DMS79 (cell line): ENCODE measurements at places on chromosomes 12 and 14.

- DNase-seq, result peak; percentile 64
Observed at GRCh38 chr14:98364961-98365360, 907.0 kb downstream of the BCL11B start.

GRCh38 chr14:89447182-89447944 is 30.3 kb upstream of the FOXN3 start:
- DNase-seq, result no peak

DNA sequence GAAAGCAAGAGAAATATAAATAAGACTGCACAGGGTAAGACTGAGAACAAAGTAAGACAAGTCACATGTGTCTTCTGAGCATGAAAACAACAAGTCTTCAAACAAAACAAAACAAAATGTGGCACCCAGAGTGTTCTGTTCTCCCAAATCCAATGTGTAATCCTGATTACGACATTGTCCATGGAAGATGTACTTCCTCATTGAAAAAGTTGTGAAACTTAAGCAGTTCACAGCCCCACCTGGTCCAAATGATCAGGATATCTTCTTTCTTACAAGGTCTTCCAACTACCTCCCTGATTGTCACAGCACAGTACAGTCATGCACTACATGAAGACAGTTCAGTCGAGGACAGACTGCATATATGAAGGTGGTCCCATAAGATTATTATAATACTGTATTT is 23.3 kb upstream of the NEK9 start:
- DNase-seq, result no peak

DNA sequence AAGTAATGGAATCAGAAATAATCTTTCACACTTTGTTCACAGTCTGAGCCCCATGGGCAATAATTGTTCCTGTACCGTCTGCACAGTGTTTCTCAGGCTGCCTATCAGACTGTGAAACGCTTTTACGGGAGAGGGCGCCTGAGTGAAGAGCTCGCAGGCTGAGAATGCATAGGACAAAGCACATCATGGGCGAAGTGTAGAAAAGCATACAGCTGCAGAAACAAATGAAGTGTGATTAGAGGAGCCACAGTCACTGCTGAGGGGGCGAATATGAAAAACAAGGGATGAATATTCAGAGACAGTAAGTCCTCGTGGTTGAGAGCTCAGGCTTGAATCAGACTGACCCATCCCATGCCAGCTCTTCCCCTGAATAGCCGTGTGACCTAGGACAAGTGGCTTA is 438.4 kb upstream of the DCN start:
- no peak for DNase-seq

DNA sequence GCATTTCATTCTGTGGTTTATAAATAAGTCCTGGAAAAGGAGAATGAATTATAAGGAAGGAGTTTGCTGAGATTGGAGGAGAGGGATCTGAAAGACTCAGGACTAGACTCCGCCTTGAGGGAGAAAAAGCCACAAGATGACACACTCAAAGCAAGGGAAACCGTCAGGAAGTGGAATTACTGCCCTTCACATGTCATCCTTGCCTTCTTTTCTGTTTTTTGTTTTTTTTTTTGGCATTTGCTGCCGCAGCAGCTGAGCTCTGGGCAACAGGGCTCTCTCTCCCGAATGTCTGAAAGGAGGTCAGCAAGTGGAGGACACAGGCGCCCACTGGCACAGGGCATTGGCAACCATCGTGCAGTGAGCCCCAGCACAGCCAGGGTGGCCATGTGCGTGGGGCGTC is 344.9 kb downstream of the DPF3 start:
- no peak for DNase-seq

GRCh38 chr14:93329965-93330608 is 2.7 kb downstream of the BTBD7 start:
- DNase-seq, result no peak

DNA sequence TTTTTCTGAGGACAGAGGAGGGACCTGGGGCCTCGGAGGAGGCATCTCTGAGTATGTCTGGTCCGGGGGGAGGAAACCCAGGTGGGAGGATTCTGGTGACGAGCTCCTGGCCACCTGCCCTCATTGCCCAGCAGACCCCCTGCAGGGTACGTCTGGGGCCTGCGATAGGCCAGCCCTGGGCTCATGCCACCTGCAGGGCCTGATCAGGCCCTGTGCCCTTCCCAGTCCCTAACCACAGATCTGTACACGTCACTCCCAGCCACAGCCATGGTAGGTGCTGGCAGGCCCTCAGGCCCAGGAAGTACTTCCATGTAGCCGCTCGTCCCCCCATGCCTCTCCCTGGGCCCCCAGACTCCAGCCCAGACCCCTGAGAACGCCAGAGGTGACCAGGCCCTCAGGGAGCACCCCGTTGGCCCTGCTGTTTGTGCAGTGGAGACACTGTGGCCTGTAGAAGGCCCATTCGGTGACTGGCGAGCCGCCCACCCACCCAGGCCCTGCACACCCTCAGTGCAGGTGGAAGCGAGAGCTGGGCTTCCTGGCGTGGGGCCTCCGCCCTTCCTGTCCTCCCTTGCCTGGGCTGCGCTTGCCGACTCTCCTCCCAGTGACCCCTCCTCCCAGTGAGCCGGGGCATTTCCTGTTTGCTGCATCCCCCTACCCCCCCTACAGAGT is 5.7 kb downstream of the INF2 start:
- DNase-seq, result peak; percentile 55

- DNase-seq, result no peak
Observed at GRCh38 chr14:94992046-94992445, 165.3 kb downstream of the DICER1 start.

GRCh38 chr12:52271158-52271557 is 3.3 kb upstream of the KRT86 start:
- DNase-seq, result no peak

- DNase-seq, result no peak
Observed at GRCh38 chr12:2017546-2018337, 13.5 kb upstream of the DCP1B start.

GRCh38 chr12:57795354-57795753 is 12.8 kb downstream of the TSFM start:
- DNase-seq, result no peak

DNA sequence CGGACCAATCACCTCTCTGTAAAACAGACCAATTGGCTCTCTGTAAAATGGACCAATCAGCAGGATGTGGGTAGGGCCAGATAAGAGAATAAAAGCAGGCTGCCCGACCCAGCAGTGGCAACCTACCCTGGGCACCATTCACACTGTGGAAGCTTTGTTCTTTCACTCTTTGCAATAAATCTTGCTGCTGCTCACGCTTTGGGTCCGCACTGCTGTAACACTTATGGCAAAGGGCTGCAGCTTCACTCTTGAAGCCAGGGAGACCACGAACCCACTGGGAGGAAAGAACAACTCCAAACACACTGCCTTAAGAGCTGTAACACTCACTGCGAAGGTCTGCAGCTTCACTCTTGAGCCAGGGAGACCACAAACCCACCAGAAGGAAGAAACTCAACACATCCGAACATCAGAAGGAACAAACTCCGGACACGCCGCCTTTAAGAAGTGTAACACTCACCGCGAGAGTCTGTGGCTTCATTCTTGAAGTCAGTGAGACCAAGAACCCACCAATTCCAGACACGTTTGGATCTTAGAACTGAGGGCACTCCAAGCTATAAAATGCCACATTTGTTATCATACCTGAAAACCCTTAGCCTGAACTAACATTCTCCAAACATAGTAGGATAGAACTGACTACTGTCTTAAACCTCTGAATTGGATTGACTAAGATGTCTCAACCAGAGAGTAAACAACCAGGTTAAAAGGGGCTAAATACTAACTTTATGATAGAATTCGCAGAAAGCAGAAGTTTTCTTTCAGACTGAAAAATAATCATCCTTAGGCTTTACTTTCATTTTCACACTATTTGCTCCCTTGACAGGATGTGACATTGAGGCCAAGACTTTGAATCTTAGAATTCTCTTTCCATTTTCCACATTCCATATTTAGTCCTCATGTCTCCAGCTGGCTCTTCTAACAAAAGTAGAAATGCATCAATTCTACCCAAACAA is 33.6 kb downstream of the CDKL1 start:
- DNase-seq, result no peak

DNA sequence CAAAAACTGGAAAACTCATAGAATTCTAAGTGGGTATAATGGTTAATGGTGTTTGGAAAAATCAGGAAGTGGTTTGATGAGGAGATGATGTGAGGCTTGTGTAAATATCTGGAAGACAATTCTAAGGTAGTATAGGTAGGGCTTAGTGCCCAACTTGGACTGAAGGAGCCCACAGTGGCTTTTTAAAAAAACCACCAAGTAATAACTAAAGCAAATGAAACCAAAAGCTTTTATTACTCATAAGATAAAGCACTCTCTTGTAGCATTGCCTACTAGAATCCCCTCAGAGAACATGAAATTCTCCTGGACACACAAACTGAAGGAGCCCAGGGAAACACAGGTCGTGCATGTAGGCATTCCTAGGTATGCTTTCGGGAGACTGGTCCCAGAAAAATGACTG is 324.5 kb downstream of the NELL2 start:
- no peak for DNase-seq

DNA sequence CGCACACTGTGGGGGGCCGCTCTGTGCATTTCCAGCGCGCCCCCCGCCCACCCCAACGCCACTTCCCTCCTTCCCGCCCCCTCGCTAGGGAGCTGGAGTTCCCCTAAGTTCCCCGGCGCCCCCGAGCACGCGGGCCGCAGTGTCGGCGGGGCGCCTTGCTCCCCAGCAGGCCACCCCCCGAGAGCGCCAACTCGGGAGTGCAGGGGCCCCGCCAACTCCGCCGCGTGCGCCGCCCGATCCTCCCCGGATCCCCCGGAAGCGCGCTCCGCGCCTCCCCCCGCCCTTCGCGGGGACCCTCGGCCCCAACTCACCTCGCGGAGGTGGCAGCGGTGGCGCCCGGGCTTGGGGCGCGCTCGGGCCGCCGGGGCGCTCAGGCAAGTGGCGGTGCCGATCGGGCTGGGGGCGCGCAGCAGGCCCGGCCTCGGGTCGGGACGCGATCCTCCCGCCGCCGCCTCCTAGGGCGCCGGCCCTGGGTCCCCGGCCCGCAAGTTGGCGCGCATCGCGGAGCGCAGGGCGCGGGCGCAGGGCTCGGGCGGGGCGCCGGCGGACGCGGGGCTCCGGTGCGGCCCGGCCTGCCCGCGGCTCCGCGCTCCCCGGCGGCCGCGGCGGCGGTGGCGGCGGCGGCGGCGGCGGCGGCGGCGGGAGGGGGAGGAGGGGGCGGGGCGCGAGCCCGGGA is at the start of gene NCOR2:
TSS of gene NCOR2 (minus strand) at position 616 of the 676 bp plus-strand sequence. CDS start 72,361 bp downstream, outside the sequence.
- DNase-seq, result no peak

- DNase-seq, result no peak
Observed at GRCh38 chr12:52080403-52081251, 1.1 kb downstream of the SMIM41 start.

- no peak for DNase-seq
Observed at GRCh38 chr14:57389646-57390036, 745 bp upstream of the NAA30 start.
